Stimulated activated CD4-positive, alpha-beta T cell treated with anti-CD3 and anti-CD28 coated beads, Interleukin-1b, Interleukin-23, amount 100 ng/mL, for 1 hour (primary cell): ENCODE measurements at places on chromosomes 16 and 17.

DNA sequence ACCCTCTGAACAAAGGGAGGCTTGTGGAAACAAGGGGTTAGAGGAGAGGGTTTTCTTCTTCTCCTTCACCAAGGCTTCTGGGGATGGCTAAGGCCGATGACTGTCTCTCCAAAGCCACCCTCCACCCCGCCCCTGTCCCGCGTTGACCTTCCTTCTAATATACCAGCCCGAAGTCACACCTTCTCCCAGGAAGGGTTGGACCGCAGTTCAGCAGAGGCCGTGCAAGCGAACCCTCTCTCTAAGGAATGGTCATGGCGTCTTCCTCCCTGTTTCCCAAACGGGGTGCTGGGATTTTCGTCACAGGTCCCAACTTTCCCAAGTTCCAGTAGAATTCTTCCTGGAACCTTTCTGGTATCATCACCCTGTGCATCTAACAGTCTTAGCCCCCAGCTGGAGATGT lies 49.4 kb downstream of the FZD2 start:
- no peak for DNase-seq

- no peak for DNase-seq
Observed at GRCh38 chr16:31185339-31185738, 5.4 kb downstream of the FUS start.

DNA sequence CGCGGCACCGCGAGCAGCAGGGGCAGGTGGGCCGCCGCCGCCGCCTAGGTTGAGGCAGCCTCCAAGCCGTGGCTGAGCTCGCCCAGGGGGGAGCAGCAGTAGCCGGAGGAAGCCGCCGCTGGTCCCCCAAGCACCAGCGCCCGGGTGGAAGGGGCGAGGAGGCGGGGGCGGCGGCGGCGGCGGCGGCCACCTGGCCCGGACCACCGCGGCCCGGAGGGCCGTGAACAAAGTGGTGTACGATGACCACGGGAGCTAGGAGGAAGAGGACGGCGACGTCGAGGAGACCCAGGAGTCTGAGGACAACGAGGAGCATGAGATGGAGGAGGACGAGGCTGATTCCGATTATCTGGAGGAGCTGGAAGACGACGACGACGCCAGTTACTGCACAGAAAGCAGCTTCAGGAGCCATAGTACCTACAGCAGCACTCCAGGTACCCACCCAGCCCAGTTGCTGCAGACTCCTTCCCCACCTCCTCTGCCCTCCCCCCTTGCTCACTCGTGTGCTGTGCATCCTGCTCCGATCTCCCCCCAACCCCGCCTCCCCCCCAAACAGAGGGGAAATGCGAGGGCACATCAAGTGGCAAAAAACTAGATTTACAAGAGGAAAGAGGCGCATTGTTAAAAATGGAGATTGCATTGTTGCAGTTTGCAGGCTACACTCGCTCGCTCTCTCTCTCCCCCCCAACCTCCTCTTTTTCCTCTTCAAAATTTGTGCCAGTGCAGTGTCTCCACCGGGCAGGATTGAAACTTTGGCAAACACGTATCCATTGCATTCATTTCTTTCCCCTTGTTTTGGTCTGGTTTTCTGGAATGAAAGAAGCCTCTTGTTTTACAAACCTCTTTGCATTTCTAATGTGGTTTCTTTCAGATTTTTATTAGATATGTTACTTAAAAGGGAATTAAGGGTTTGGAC lies 41.8 kb upstream of the AMZ2 start:
- DNase-seq = no peak

DNA sequence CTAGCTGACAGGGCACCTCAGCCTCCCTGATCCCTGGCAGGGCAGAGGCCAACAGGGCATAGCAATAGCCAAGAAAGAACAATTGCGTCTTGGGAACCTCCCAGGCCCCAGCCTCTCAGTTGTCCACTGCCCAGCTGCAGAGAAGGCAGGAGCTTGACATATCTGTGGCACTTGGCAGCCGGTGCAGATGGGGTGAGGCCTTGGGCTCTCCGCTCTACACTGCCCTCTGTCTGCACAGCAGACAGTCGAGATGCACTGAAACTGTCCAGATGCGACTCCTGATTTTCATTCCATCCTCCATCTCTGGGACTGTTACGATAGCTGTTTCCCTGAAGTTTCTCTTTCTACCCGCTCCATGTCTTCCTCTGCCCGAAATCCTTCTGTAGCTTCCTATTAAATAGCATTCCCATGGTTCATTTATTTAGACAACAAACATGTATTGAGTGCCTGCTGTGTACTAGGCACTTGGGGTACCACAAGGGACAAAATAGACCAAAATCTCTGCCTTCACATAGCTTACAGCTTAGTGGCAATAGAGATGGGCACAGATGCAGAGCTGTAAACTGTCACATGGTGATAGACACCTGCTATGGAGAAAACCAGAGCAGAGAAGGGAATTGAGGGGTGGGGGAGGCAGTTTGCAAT lies 3.3 kb downstream of the POLR3E start:
- no peak for DNase-seq

DNA sequence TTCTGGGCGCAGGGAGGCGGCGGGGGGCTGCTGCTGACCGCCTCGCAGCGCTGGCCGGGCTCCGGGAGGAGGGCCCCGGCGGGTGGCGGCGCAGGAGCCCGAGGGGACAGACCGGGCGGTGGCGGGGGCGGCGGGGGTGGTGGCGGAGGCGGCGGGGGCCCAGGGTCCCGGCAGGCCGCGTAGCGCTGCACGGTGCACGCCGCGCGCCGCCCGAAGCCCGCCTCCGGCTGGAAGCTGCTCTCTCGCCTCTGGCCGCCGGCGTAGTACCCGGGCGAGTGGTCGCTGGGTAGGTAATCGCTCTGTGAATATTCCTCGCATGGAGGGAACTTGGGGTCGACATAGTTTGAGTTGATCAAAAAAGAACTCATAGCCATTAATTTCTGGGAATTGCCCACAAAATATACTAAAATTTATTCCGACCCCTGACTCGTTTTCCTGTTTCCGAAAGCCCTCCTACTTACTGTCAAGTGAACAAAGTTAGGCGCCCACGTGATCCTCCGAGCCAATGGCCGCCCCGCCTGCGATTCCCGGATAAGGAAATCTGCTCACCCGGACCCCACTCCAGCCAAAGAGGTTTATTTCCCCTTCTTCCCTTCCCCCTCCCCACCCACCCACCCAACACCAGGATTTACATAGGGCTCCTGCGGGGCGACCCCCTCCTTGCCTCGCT lies at the start of gene HOXB4:
TSS of gene HOXB4 (minus strand) at position 405 of the 670 bp plus-strand sequence. CDS start at position 374, 31 bp downstream.
- peak; percentile 42 for DNase-seq

DNA sequence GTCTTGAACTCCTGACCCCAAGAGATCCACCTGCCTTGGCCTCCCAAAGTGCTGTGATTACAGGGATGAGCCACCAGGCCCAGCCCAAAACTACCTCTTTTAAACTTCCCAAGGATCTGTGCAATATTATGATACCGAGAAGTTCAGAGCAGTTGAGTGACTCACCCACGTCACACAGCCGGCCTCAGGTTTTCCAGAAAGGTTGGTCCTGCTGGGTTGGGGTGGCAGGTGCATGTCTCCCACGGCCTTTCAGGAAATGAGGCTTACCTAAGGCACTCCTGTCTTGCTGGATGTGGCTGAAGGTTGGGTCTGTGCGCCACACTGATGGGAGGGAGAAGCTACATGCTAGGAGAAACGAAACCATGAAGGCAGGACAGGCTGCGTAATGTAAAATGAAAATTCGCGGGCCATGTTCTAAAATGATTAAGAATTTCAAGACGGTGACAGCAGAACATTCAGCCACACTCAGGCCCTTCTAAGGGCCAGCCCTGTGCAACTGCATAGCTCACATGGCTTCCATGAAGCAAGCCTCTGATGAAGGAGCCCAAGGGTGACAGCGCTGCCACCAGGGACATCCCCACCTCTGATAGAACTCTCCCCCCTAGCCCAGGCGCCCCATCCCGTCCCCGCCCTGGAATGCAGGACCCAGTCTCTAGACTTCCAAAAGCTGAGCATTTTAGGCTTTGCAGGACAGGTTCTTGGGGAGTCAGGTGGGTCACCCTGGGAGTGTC lies 6.6 kb upstream of the GLIS2 start:
- DNase-seq = no peak

- no peak for DNase-seq
Observed at GRCh38 chr16:23699100-23699499, 13.9 kb downstream of the ERN2 start.

DNA sequence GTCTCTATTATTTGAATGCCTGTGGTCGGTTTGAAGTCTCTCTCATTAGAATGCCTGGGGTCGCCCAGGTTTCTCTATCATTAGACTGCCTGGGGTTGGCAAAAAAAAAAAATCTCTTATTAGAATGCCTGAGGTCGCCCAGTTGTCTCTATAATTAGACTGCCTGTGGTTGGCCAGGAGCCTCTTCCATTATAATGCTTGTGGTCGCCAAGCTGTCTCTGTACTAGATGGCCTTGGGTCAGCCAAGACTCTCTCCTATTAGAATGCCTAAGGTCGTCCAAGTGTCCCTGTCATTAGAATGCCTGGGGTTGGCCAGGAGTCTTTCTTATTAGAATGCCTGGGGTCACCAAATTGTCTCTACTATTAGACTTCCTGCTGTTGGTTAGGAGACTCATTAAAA lies 2228.4 kb downstream of the TP53TG3F start:
- DNase-seq = no peak

GRCh38 chr17:34556931-34557330 lies 22.5 kb upstream of the TMEM132E start:
- DNase-seq = no peak

GRCh38 chr17:76384987-76385891 lies 830 bp downstream of the SPHK1 start:
- DNase-seq = no peak

DNA sequence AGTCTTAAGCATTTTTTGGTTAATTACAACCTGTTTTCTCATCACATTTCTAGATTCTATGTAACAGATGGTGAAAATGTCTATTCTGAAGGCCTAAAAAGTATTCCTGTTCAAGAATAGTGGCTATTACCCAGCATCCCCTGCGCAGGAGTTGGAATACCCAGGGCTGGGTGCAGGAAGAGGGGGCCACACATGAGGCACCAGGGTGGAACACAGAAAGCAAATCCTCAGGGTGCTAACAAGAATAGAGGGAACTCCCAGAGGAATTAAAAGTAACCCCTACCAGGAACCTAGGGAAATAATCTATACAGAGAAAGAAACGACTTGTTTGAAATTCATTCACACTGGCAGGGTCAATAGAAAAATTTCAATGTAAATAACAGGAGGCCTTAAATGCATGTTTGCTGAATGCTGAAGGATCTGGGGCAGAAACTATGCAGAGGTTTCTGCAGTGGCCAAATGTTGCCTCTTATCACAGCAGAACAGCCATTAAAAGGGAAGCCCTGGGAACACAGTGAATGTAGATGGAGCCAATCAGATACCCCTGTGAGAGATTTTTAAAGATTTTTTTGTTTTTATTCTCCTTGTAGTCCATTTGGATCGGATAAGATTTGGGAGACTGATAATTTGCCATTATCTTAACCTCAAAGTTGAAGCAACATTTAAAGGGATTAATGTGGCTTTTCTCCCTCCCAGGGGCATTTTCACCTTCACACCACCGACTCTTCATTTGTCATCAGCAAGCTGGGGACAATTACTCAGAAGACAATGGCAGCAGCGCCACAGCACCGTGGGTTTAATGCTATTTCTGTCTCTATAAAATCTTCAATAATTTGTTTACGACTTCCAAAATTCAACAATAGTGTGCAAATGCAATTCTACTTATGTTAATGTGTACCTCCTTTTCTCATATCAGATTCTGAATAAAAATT lies 196.0 kb upstream of the PSMD7 start:
- DNase-seq = no peak

GRCh38 chr16:16021646-16021987 lies 72.2 kb downstream of the ABCC1 start:
- DNase-seq = no peak

- DNase-seq = no peak
Observed at GRCh38 chr17:1471911-1472821, 16.1 kb upstream of the CRK start.

DNA sequence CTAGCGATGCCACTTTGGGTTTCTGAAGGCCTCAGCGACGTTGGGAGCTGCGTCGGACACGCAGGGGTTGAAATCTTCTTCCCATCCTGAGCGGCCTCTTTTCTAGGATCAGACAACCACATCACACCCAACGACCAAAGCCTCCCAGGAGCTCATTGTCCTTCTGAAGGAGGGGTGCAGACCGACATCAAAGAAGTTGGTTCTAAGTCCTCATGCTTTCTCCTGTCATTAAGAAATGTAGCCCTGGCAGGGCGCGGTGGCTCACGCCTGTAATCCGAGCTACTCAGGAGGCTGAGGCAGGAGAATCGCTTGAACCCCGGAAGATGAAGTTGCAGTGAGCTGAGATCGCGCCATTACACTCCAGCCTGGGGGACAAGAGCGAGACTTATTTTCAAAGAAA lies 1681.9 kb downstream of the TP53TG3F start:
- no peak for DNase-seq

DNA sequence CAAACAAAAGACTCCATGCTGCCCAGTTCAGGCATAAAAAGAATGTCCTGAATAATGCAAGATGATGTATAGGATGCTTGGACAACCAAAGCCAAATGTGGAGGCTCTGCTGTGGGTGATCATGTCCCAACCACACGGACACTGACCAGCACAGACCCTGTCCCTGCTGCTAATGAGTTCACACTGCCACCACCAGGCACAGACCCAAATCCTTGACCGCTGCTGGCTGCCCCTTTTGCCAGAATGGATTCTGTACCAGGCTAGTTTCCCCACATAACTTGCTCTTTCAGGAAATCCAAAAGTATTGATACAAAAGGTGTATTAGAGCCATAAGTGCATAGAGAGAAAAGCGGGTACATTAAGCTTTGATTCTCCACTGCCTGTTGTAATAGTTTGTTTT lies 60.9 kb downstream of the XYLT1 start:
- DNase-seq = no peak

GRCh38 chr16:68396481-68396880 lies 51.8 kb downstream of the SMPD3 start:
- DNase-seq = peak; percentile 28

DNA sequence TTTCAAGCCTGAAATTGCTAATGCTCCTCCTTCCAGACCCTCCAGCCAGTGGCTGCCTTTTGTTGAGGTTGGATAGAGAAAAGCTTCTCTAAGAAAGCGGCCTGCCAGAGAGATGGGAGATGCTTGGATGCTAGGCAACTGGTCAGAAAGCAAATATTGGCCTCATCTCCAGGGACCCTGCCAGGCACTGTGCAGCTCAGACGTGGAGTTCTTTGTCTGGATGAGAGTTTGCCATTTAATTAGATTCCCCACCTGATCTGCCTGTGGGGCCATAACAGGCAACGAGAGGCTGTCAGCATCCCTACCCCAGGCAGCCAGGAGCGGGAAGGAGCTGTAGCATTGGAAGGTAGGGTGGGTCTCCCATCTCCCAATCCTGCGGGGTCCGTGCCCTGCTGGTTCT lies 52.7 kb downstream of the ASIC2 start:
- DNase-seq = no peak

- DNase-seq = no peak
Observed at GRCh38 chr16:1471569-1472194, 3.1 kb downstream of the CLCN7 start.

DNA sequence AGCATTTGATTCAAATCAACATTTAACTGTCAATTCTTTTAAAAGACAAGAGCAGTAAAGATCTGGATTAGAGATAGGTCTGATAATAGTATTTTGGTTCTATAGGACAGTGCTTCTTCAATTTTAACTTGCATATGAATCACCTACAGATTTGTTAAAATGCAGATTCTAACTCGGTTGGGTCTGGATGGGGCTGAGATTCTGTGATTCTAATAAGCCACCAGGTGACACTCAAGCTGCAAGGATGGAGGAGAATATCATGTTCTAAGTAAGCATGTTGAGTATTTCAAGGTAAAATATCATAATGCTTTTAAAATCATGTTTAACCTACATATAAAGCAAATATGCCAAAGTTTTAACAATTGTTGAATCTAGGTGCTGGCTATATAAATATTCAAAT lies 15.8 kb downstream of the TSPOAP1 start:
- no peak for DNase-seq

- no peak for DNase-seq
Observed at GRCh38 chr17:75394332-75394918, 11.1 kb downstream of the GRB2 start.

GRCh38 chr17:39547713-39548478 lies 59.8 kb downstream of the NEUROD2 start:
- peak; percentile 38 for DNase-seq
